CD8-positive, alpha-beta memory T cell (primary cell): ENCODE measurements at places on chromosomes 7 and 10.
A peak's percentile ranks its signal among the peaks of the same experiment; 100 is the strongest.

DNA sequence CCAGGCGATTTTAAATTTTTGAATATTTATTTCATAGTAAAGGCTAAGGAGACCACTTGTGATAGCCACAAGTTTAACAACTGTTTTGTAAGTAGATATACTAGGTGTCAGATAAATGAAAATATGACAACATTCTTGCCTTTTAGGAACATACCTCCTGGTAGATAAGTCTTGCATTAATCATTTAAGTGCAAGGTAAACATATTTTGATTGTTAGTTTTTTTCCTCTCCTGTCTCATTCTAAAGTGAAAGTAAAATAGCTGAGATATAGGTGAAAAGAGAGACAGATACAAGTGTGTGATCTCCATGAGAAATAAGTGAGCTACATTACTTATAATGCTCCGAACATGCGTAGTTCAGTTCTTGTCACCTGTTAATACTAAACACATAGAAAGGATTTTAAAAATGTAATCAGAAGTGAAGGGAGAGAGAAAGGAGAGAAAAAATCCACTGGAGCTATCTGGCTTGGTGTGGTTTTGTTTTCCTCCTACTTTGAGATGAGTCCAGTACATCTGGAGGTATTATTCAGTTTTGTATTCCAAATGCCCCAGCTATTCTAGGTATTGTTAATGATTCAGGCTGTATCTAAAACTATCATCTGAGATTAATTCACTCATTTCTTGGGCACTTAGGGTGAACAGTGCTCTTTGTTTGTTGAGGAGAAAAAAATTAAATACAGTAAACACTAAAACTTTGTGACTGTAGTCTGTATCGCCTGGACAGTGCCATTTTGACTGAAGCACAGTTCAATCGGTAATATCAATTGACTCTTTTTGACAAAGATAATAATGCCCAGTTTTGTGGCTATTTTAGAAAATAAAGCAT lies 21.2 kb downstream of the GLCCI1 start:
- DNase-seq, result no peak

DNA sequence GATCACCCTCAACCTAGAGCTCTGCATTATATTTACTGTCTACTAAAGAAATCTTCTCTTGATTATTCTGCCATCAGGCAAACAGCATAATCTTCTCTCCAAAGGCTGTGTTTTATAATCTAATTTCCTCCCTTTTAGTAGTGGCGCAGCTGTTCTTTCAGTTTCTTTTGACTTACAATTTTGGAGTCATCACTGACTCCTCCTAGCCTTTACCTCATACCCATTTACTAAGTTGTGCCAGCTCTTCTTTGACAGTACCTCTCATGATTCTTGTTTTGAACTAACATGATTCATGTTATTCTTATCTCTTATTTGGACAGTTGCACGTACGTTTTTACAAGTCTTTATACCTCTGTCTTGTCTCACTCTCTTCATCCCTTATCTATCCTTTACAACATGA lies 113.0 kb downstream of the FOXP2 start:
- DNase-seq, result no peak

- no peak for DNase-seq
Observed at GRCh38 chr10:80268266-80268665, 21.2 kb downstream of the MAT1A start.

GRCh38 chr7:90337106-90337505 lies 9.4 kb upstream of the GTPBP10 start:
- no peak for DNase-seq

DNA sequence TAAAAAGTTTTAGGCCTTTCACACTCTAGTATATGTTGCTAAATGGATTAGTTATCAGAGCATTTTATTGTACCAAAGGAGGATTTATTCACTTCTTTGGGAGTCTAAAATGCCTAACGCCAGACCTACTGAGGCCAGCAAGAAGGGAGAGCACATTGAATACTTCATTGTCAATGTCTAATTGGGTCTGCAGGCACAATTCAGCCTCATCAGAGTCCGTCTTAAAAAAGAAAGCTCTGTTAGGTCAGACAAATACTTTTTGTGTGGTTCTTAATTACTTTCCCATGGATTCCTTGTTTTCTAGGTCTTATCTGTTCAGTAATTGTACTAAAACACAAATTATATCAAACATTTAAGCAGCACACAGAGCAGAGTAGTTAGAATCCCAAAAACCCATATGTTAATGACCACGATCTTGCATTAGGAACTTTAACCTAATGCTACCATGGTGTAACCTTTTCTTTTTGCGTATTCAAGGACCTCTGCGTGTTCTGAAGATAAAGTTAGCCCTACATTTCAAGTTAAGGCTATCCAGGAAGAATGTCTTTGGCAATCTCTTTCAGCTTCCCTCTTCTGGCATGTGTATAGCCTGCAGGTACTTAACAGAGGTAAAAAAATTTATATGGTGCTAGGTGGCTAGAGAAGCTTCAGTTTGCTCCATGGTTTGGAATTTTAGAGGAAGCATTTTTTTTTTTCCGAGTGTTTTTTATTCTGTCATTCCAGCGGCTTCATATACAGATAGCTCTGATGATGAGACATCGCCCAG lies 45.7 kb upstream of the STRIP2 start:
- DNase-seq, result no peak

DNA sequence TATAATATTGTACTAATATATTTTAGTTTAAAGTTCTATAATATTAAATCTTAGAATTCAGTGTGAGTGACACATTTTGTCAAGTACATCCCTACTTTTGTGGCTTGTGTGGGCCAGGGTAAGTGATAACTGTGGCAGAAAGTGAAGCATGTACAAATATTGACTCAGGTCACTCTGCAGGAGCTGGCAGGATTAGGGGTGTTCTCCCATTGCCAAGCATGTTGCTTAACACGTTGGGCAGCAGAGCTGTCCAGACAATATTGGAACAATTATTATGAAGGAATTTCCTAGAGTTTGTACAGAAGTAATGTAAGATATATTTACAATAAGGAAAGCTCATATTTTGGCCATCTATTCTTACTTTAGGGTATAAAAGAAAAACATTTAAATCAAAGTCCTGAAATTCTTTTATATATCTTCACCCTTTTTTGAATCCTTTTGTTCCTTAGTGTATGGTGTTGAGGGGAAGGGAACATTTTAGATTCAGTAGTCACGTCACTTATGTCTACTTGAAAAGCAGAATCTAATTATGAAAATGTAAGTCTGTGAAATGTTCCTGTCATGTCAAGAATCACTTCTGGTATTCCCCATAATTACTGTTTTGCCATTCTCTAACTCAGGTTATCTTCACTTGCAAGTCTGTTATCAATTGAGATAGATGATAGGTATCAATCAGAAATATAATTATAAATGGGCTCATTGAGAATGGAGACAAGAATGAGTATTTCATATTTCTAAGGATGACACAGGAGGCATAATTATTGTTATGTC lies 4.0 kb downstream of the HDAC9 start:
- no peak for DNase-seq

DNA sequence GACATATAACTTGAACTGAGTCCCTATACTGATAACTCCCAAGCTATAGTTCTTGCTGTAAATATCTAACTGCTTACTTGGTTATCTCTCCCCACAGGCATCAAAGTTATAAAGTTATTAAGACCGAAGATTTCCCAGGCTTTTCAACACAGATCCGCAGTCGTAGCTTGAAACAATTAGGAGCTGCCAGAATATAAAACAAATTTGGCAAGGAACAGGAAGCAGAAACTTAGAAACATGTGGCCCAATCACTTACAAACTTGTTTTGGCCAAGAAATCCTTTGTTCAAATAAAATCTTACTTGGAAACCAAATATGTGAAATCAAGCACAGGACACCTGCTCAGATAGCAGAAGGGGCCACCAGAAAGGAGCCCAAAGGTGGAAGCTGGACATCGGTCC lies 9.0 kb downstream of the SLC16A12 start:
- no peak for DNase-seq

DNA sequence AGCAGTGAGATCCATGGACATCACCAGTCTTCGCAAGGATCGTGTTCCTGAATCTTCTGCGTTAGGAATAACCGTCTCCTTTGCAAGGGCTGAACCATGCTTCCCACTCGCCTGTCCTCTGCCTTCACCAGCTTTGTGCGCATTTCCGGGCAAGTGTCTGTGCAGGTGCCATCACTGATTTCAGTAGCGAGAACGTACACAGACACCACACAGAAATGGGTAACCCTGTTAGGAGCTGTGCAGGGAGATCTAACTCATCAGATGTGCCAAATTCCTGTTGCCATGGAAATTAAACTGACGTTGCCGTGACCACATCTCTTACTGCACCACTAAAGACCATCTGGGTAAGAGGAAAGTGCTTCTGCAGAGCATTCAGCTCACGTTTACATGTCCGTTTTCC lies 146.3 kb downstream of the DIP2C start:
- DNase-seq, result no peak

- no peak for DNase-seq
Observed at GRCh38 chr10:43166880-43167497, 28.7 kb downstream of the CSGALNACT2 start.

- peak; percentile 9 for DNase-seq
Observed at GRCh38 chr10:87092861-87093631, 1.6 kb downstream of the GLUD1 start.

GRCh38 chr7:50346545-50347497 lies 42.3 kb downstream of the IKZF1 start:
- DNase-seq, result no peak

DNA sequence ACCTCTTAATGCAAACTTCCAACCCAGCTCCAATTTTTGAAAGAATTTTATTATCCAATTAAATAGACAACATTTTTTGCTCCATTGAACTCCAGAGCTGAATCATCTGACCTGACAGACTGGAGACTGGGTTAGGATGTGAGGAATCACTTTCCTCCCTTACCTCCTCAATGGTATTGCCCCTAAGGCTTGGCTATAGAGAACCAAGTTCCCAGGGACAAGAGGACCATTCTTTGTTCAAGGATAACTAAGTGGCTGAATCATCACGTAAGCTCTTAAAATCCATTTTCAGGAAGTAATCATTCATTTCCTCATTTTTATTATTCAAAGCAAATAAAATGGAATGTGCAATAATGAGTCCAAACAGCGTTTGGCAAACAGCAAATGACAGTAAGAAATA lies 335.1 kb downstream of the GATA3 start:
- no peak for DNase-seq

DNA sequence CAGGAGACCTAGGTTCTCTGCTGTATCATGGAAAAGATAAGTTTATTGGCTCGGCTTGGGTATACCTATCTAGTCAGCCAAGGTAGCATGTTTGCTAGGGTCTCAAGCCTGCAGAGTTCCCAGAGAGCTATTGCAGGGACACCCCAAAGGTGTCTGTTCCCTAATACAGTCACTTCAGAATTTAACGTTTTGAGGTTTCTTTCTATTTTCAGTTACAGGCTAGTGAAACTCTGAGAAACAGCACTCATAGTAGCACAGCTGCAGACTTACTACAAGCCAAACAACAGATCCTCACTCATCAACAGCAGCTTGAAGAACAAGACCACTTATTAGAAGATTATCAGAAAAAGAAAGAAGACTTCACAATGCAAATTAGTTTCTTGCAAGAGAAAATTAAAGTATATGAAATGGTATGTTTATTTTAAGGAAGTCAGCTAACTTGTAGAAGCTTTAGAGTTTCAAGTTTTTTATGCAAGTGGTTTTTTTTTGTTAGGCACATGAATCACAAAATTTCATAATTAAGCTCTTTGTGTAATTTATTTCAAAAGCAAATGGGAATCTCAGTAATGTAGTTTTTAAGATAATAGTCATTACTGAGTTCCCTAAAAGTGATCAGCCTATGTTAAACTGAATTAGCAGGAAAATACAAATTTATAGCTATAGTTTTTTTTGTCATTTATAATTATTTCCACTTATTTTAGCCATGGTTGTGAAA lies 54.9 kb downstream of the AKAP9 start:
- no peak for DNase-seq

DNA sequence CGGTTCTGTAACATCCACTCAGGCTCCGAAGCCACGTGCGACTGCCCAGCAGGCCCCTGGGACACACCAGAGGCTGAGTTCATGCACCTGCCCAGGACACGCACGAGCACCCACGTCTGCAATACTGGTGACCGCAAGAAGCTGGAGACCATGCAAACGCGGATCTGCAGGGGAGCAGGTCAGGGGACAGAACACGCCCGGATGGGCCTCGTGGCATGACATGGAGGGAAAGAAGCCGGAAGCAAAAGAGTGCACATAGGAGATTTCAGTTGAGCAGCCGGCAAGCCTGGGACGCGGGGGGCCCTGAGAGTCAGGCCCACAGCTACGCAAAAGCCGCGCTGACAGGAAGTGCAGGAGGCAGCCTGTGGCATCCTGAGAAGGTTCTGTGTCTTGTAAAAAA lies 73.7 kb downstream of the FOXL3 start:
- DNase-seq, result peak; percentile 74

- no peak for DNase-seq
Observed at GRCh38 chr7:1239803-1240516, 7.3 kb downstream of the UNCX start.

- DNase-seq, result no peak
Observed at GRCh38 chr10:78433766-78434535, 400.3 kb downstream of the RPS24 start.

DNA sequence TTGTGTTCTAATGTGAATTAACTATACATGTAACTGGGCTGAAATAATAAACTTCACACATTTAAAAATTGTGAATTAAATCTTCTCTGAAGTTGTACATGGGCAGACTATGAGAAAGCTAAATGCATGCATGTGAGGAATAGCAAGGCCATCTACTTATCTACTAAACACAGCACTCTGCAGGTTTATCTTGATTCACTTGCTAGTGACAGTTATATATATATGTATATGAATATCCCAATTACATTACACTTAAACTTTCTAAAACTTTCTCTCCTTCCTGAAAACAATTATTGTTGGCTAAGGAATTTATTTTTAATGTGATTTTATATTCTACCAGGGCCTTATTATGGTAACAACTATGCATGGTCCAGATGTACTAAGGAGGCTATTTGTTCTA lies 5.1 kb upstream of the SP4 start:
- no peak for DNase-seq

DNA sequence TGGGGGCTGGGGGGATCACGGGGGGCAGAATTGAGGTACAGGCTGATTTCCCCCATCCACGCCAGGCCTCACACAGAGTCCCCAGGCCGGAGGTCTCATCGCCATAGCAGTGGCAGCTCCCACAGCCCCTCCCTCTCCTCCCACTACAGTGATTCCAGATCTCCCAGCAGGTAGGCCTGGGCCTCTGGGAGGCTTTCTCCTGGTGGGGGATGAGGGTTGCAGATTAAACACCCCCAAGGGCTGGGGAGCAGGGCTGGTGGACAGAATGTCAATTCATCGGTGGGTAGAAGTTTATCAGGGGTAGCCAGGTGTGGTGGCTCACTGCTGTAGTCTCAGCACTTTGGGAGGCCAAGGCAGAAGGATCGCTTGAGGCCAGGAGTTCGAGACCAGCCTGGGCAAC lies 37.2 kb upstream of the HSPB1 start:
- DNase-seq, result no peak

DNA sequence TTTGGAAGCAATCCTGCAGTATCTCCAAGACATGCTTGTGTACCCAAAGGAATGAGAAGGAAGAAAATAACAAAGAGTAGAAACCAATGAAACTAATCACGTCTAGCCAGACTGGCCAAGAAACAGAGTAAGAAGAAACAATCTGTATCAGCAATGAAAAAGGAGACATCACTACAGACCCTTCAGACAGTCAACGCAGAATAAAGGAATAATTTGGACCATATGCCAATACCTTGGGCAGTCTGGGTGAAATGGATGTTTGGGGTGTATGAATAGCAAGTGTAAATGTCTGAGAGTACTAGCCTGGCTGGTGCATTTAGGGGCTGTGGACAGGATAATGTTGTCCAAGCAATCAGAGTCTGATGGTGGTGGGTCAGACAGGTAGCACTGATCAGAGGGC lies 61.1 kb downstream of the SLC29A4 start:
- no peak for DNase-seq

- no peak for DNase-seq
Observed at GRCh38 chr10:58919927-58920654, 256.4 kb upstream of the PHYHIPL start.
